Stimulated activated CD8-positive, alpha-beta memory T cell treated with anti-CD3 and anti-CD28 coated beads, Interleukin-2, amount 100 ng/mL, for 1 hour (primary cell): ENCODE measurements at places on chromosomes 1 and 21.

- DNase-seq = no peak
Observed at GRCh38 chr1:59731591-59731990, 83.2 kb upstream of the HOOK1 start.

- no peak for DNase-seq
Observed at GRCh38 chr1:151867765-151868411, 14.4 kb upstream of the THEM5 start.

- no peak for DNase-seq
Observed at GRCh38 chr1:95584315-95584714, 350.3 kb downstream of the RWDD3 start.

DNA sequence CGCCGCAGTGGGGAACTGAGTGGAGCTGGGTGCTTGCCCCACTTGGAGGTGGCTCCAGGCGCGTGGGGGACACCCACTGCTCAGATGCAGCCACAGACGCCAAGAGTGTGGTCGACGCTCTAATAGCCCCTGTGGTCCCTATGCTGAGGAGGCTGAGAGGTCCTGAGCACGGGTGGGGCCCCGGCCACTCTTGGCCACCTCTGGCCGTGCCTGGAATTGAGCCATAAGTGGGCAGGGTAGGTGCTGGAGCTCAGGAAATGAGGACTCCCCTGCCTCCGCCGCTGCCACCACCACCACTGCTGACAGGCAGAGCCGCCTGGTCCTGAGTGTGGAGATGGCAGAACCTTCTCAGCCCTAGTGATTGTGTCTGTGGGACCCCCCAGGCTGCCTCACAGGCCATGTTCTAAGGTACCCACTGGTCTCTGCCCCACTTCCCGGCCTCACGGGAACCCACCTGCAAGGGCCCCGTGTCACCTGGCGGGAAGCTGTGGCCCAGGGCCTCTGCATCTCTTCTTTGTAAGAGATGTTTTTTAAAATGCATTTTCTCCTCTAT is 34.6 kb upstream of the DIP2A start:
- no peak for DNase-seq

GRCh38 chr1:160095382-160096105 is 2.9 kb downstream of the IGSF8 start:
- DNase-seq = no peak

DNA sequence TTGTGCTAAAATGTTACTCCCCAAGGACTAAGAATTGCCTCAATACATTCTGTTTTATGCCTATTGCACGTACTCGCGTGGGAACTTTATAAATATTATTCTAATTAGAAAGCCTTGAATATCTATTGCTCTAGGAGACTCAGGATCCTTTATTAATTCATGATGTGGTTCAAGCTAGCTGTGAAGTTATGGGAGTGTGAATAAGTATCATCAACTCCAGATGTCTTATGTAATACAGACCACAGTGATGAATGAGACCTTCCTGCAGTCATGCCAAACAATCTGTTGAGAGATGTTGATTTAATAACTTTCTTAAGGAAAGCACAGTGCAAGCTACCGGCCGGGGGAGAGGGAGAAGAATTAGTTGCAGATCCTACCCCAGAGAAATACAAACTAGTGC is 519.2 kb upstream of the ZP4 start:
- DNase-seq = no peak

- DNase-seq = no peak
Observed at GRCh38 chr1:74713849-74714248, 19.0 kb downstream of the CRYZ start.
